Osteocyte (in vitro differentiated cells): ENCODE measurements at places on chromosomes 16 and 17.

DNA sequence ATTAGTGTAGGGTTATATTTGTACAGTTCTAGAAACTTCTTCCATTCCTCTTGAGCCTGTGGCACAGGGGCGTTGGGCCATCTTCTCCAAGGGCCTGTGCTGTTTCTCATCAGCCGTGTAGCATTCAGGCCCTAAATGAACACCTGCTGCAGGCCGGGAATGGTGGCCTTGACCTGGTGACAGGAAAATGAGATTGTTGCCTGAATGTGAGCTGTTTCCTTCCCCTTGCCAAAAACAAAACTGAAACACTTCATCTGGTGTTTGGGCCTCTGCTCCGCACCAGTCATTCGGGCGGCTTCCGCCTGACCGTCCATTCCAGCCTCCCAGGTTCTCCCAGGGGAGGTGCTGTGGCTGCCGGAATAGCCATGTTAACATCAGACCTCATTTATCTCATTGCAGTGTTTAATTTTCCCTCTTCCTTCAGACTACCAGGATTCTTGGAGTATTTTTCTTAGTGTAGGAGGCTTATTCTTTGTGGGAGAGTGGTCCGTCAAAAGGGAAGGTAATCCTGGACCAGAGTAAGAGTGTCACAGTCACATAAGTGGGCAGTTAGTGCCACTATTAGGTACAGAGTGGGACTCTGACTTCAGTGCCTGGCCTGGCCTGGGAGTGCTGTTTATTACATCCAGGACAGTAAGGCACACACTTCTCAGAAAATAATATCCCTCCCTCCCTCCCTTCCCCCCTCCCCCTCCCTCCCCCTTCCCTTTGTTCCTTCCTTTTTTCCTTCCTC lies 61.9 kb downstream of the WWP2 start:
- no peak for DNase-seq

DNA sequence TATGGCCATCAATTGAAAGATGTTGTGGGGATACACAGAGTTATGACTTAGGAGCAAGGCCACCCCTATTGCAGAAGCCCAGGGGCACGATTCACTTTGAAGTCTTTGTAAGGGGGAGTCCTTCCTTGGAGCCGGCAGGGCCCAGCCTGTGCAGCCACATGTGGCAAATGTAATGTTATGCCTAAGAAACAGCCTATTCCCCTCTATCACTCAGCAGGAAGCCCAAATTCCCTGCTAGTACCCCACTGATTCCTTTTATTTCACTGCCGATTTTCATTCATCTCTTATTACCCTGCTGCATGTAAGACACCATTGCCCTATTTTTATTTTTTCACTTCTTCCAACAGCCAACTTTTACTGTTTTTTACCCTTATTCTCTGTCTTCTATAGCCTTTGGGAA lies 233.2 kb downstream of the PMP22 start:
- no peak for DNase-seq

- DNase-seq: no peak
Observed at GRCh38 chr17:29148257-29148789, 31.9 kb downstream of the MYO18A start.

- DNase-seq: no peak
Observed at GRCh38 chr17:76631821-76632565, 11.6 kb downstream of the ST6GALNAC1 start.

DNA sequence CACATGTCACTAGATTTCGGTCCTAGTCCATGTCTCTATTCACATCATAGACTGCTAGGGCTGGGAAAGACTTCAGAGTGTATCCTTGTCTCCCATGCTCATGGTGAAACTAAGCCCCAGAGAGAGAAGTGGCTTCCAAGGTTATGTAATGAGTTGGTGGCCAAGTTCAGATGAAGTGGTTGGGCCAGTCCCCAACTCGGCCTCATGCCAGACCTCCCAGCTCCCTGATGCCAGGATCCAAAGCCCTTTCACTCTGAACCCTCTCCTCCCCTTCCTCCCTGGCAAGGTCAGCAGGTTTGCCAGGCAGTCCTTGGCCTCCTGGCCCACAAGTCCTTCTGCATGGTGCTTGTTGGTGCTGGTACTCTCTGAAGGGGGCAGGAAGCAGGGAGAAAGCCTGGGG lies 189.7 kb downstream of the AXIN2 start:
- no peak for DNase-seq

- DNase-seq: no peak
Observed at GRCh38 chr17:10149573-10150399, 48.6 kb downstream of the GAS7 start.

DNA sequence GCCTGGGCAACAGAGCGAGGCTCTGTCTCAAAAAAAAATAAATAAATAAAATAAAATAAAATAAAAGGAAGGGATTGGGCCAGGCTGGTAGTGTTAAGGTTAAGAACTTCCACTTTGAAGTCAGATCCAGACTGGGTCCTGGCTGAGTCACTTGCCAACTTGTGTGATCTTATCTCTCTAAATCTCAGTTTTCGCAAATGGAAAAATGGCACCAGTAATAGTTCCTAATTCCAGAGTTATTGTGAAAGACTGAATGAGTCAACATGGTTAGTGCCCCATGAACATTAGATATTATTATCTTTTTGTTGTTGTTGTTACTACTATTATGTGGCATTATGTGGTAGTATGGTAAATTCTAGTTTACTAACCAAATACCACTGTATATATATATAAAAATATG lies 188.0 kb upstream of the AXIN2 start:
- no peak for DNase-seq

- DNase-seq: no peak
Observed at GRCh38 chr17:12510535-12510934, 155.2 kb upstream of the MYOCD start.
